ENCODE measurements at places on chromosomes 11 and 22.

DNA sequence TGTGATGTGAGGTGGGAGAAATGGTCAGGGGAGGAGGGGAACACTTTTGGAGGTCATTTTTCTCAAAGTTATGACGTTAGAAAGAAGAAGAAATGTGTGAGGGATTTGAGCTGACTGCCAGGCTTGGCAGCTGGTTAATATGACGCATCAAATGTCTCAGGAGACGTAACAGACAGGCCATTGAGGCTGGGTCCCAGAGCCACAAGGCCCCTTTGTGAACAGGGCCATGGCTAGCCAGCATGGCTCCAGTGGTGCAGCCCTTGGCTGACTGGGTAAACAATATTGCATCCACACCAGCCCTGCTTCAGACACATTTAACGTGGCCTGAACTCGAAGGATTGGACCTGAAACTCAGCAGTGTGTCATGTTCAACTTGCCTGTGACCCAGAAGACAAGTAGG lies 34.3 kb downstream of the AMOTL1 start:
- DNase-seq: no peak

DNA sequence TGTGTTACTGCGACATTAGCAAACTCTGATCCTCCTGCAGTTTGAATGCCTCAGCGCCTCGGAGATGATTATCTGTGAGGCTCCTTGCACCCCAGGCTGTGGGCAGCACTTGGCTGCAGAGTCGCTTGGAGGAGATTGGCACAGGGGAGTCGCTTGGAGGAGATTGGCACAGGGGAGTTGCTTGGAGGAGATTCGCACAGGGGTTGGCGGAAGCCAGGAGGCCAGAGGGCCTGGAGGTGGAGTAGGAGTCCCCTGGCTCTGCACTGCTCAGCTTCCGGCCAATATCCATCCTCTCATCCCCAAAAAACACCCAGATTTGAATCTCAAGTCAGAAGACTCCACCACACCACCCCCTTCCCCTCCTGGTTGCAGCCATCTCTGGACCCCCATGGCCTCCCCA lies 192.6 kb upstream of the NECTIN1 start:
- DNase-seq: no peak

GRCh38 chr22:25402160-25402500 lies 162.3 kb upstream of the GRK3 start:
- no peak for DNase-seq

DNA sequence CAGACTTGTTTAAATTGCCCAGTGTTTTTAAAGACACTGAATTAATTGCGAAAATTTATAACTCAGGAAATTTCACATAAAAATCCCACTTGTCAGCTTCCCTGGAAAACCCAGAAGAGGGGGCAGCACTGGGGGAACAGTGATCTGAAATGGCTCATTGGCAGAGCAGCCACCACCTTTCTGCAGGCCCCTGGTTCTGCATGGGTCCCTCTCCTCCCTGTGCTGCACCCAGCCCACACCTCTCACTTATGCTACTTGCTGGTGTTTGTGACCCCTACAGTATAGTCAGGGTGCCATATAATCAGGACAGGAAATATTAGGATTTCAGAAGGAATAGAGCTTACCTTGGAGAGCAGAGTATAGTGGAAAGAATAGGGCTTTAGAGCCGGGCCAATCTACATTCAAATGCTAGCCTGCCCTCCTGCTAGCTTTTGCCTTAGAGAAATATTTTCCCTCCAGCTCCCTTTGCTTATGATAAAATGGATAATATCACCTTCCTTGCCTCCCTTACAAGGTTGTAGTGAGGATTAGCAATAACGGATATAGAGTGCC lies 28.5 kb upstream of the C11orf96 start:
- no peak for DNase-seq

GRCh38 chr11:74256378-74257133 lies 54.9 kb downstream of the P4HA3 start:
- DNase-seq: no peak

GRCh38 chr11:30617762-30618161 lies 31.6 kb upstream of the MPPED2 start:
- DNase-seq: no peak

- no peak for DNase-seq
These were observed 36.6 kb upstream of the PCF11 start for GRCh38 chr11:83120327-83120726.

DNA sequence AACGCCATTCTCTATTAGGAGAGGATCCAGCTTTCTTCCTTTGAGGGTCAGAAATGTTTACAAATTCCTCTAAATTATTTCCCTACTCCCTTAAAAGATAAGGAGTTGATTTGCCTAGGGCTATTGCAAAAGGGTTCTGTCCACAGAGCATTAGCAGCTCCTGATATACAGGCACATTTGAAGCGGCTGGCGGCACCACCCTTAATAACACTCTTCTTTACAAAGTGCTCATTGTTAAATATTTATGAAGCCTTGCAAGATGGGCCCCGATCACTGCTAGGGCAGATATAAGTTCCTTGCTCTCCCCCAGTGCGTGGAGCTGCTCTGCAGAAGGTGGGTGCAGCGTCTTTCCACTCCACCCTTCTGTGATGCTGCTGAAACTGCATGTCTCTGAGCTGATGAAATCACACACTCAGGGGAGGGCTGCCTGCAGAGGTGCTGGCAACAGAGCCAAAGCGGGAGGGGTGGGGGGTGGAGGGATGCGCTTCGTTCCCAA lies 116.7 kb upstream of the NTM start:
- DNase-seq: no peak

- no peak for DNase-seq
These were observed 24.8 kb upstream of the RCN1 start for GRCh38 chr11:32065865-32066629.

DNA sequence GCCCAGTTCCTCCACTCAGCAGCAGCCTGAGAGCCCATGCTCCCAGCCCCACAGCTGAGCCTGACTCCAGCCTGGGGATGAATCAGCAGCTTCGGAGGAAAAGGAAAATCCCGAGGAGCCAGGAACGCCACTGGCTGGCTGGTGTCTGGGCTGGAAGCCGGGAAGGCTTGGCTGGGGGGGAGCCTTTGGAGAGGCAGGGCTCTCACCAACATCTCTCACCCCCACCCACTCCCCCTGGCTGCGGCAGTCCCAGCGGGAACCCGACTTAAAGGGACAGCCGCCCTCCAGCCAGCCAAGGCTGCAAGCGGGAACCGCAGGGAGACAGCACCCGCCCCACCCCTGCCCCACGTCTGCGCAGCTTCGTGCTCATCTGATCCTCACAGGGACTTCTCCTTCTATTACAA lies 28.4 kb downstream of the KIAA0930 start:
- DNase-seq: no peak

DNA sequence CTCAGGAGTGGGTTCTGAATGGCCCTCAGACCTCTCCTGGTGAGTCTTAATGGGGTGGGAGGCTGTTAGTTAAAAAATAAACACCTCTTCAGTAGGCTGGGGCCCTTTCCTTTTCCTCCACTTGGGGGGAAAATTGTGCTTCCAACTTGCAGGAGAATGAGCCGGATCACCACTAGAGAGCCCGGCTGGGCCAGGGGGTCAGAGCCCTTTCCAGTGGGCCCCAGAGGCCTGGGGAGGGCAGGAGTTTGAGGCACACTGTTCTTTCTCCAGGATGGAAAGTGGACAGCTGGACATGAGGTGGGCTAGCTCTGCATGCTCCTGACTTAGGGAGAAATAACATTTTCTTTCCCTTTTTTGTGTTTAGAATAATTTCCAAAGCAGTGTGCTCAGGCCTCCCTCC lies 32.8 kb downstream of the B3GAT1 start:
- DNase-seq: no peak

DNA sequence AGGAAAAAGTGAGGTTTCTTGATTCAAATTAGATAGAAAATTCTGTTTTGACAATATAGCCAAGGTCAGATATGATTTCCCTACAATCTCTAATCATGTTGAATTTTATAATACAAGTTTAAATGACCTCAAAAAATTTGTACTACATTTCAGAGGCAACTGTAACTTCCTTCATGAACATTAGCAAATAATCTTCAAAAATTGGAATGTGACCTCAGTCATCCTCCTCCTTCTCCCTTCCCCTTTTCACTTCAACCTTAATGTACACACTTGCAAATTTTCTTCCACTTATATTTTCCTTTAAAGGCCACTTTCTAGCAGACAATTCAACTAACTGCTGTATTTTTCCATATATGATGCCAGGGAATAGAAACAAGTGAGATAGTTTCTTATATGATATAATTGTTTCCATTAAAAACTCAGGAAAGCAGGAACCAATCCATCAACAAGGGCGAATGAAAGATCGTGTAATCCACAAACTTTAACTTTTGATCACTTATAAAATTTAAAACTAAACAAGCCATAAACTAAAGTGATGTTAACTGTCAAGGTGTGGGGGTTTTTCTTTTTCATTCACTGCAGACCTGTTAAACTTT lies 60.3 kb downstream of the MAML2 start:
- DNase-seq: no peak

DNA sequence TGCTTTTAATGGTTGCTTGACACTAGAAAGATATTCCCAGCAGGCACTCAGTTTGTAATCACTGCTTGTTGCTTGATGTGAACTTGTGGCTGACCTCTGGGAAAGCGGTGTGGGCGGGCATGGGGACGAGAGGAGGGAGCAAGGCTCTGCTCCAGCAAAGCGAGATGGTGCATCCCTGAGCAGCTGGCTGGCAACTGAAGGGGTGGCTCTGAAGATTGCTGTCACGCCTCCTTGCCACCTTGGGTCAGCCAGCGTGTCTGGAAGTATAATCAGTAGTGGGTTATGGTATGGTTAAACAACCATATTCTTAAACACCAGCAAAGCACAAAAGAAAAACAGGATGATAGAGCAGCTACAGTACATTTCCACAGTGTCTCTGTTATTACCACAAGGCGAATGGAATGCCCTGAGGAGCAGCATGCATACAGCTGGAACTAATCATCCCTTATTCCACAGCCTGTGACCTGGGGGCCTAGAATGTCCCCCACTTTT lies 124.5 kb downstream of the TRIM44 start:
- DNase-seq: no peak

Measured in stimulated activated CD8-positive, alpha-beta memory T cell treated with anti-CD3 and anti-CD28 coated beads, Interleukin-4, amount 100 ng/mL, for 4 hours (primary cell).